Pons (tissue), 1 donor: ENCODE measurements at places on chromosomes 3 and 15.
A peak's percentile ranks its signal among the peaks of the same experiment; 100 is the strongest.

- no peak for DNase-seq
Observed at GRCh38 chr3:168495270-168495669, 399.5 kb upstream of the GOLIM4 start.

GRCh38 chr3:188266562-188267274 is 112.8 kb downstream of the LPP start:
- DNase-seq, result no peak

- no peak for DNase-seq
Observed at GRCh38 chr3:106157411-106157810, 288.6 kb upstream of the CBLB start.

GRCh38 chr15:61517335-61517734 is 288.2 kb upstream of the RORA start:
- DNase-seq, result no peak

DNA sequence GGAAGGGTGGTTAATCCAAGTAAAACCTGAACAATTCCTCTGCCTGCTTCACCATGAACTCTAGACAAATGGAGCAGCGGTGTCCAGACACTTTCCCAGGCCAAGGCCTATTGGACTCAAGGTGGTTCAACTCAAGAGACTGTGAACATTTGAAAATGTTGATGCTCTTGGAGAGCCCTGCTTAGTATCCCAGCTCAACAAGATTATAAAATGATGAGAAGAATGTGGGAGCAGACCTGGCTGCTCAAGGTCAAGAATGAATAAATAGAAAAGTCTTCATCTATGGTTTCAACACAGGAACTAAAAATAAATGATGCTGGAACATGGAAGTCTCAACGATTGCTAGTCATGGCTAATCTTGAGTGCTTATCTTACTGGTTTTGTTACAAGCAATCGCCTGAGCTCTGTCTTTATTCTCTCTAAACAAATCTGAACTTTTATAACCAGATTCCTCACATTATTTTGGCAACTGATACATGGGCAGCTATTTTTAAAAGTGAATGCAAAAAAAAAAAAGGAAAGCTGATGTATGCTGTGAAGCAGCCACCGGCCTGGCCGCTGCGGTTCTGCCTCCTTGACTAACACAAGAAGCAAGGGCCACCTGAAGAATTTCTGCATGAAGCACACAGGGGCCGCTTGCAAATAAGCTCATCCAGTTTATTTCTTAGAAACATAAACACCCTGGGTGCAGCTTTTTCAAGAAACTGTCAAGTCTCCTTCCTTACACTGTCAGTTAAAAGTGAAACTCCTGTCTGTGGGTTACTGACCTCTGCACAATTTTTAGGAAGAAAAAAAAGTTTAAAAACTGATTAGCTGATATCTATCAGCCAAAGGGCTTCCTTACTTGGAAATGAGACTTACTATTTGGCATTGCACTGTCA is 120.1 kb upstream of the ARHGEF3 start:
- no peak for DNase-seq

DNA sequence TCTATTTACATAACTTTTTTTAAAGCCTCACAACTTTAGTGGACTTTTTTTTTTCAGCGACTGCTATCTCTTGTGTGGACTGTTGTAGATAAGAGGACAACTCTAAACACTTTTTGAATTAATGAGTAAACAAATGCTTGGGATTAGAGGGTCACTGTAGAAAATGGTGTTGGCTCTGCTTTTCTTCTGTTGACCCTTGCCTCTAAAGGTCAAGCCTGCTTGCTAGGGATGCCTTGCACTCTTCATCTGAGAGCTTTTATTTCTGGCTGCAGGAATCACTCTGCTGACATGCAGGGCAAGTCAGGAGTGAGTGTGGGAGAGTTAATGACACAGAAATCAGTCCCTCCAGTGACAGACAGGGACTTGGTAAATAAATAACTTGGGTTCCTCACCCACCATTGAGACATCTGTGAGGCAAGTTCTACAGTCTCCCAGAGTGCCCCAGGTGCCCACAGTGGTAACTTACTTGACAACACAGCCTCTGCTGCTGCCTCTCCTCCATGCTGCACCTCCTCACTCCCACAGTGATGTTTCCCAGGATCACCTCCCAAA is 390.1 kb downstream of the IL20RB start:
- DNase-seq, result no peak

GRCh38 chr15:85795337-85796305 is 896 bp upstream of the KLHL25 start:
- DNase-seq, result no peak

- DNase-seq, result no peak
Observed at GRCh38 chr3:52752045-52752660, 18.6 kb downstream of the NEK4 start.

GRCh38 chr3:76310667-76311066 is 525.3 kb upstream of the ZNF717 start:
- DNase-seq, result no peak

DNA sequence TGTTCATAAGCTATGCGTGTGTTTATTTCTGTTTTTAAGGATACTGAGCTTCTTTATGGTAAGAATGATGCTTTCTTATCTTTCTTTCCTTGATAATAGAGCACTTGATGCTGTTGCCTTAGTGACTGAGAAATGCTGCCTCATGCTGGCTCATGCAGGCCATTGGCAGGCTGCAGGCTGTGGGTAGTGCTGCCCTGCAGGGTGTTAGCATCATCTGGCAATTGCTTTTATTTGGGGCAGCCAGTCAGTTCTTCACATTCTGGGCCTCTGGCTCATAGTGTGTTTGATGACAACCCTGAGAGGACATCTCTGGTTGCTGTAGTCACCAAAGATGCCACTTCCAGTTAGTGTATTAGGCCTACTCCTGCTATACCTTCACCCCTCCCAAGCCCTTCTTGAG is 66.2 kb upstream of the ONECUT1 start:
- DNase-seq, result peak; percentile 6

- DNase-seq, result no peak
Observed at GRCh38 chr15:98964466-98965133, 43.0 kb downstream of the PGPEP1L start.

DNA sequence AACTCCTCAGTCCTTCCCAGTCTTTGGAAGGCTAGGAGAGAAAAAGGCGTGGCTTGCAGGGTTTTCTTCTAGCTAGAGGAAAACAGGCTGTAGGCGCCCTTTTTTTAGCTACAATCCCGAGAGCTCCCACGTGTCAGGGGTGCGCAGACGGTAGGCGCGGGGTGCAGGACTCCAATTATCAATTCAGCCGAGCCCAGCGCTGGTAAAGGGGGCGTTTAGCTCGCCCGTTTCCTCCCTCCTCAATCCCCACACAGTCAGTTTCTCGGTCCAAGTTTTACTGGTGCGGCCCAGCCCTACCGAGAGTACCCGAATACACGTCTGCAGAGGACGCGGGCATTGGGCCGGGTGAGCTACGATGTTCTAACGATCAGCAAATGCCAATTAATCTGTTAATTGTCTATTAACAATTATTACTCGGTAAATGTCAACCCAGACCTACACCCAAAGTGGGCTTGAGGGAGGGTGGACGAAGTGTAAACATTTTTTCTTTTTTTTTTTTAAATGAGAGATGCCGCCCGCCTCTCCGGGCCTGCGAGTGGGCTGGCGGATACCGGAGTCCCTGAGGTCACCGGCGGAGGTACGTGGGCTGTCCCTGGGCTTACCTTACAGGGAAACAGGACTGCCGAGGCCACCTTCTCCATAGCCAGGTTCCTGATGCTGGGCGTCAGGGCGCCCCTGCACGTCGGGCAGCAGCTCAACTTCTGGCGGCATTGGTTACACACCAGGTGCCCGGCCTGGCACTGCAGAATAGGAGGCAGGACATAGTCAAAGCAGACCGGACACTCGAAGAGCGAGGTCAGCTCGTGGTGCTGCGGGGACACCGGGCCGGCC is 923 bp downstream of the SIAH2 start:
- DNase-seq, result peak; percentile 70

DNA sequence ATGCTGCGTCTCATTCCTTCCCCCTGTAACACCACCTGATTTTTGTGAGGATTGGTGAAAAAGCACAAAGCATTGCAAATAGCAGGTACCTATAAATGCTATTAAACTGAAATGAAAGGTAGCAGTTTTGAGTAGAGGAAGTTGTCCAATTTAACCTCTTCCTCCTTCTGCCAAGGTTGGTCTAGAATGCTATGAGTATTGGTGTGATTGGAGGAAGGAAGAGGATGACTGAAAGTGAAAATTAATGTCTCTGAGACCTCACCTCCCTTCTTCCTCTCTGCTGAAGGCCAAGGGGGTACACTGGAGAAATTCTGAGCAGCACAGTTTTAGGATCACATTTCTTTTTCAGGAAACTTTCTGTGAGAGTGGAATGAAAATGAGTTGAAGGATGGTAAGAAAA is 94.4 kb downstream of the DTWD1 start:
- DNase-seq, result no peak

GRCh38 chr15:81394603-81395002 is 20.6 kb upstream of the TMC3 start:
- DNase-seq, result no peak

- DNase-seq, result no peak
Observed at GRCh38 chr15:77607111-77607893, 25.4 kb downstream of the LINGO1 start.

DNA sequence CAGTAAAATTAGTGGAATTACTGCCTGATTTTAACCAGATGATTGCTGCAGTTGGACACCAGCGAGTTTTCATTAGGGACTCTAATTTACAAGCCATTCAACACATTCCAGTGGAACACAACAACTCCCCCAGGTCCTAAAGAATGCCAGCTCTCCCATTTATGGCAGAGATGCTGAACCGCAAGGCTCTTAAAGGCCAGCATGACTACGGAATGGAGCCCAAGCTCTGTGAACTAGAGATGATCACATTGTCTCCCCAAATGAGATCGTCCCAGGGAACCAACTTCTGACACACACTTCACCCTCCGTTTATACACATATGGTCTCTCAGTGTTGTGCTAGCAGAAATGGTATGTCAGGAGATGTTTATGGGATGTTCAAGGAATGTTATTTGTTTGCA is 446.2 kb upstream of the NR2F2 start:
- no peak for DNase-seq

- DNase-seq, result no peak
Observed at GRCh38 chr15:51550841-51551240, 71.7 kb downstream of the DMXL2 start.

- DNase-seq, result no peak
Observed at GRCh38 chr15:97786741-97787140, 173.8 kb upstream of the ARRDC4 start.

DNA sequence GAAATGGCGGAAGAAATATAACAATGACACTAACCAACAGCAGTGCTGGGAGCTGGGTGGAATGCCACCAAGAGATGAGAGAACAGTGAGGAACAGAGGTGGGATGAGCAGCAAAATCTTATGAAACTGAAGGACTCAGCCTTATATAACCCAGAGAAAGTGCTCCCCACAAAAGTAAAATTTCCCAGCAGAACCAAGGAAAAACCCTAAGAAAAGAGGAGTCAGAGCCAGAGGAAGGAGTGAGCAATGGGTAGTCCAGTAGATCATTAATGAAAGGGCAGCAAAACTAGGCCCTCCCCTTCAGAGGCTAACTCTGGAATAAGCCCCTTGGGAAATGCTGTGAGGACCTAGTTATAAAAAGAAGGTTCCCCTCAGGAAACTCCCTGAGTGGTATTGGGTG is 24.7 kb upstream of the UBE2E1 start:
- DNase-seq, result no peak

DNA sequence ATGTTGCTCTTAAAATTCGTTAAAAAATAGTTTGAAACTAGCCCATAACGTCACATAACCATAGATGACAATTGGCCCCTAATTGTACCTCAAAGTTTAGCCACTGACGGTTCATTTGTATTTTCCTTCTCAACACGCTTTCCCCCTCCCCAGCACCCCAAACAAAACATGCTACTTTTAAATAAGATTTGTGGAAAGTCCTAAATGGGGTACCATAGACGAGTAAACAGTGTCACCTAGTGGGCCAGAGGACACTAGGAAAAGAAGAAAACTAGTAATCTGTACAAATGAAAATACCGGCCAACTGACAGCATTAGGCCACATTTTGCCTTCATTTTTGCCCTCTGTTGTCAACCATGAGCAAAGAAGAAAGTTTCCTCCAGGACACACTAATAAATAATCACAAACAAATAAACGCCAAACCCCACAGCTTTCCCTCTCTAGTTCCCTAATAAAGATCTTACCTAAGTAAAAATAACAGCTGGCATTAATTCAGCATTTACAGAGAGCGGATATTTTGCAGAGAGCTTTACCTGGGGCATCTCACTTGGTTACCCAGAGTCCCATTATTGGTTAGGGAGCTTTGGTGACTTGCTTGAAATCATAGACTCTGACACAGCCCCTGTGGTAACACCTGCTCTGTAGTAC is 175.1 kb upstream of the ATP11B start:
- DNase-seq, result peak; percentile 78

DNA sequence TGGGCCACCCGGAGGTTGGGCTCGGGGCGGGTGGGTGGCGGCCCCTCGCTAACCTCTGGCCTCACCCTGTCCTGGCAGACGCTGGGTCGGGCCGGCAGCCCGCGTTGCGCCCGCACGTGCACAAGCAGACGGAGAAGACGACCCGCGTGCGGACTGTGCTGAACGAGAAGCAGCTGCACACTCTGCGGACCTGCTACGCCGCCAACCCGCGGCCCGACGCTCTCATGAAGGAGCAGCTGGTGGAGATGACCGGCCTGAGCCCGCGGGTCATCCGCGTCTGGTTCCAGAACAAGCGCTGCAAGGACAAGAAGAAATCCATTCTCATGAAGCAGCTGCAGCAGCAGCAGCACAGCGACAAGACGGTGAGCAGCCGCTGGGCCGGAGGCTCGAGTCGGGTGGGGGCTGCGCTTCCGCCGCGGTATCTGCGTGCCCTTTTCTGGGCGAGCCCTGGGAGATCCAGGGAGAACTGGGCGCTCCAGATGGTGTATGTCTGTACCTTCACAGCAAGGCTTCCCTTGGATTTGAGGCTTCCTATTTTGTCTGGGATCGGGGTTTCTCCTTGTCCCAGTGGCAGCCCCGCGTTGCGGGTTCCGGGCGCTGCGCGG is 3.7 kb downstream of the ISL2 start:
- no peak for DNase-seq

- no peak for DNase-seq
Observed at GRCh38 chr15:74264081-74264501, 28.0 kb downstream of the CCDC33 start.

DNA sequence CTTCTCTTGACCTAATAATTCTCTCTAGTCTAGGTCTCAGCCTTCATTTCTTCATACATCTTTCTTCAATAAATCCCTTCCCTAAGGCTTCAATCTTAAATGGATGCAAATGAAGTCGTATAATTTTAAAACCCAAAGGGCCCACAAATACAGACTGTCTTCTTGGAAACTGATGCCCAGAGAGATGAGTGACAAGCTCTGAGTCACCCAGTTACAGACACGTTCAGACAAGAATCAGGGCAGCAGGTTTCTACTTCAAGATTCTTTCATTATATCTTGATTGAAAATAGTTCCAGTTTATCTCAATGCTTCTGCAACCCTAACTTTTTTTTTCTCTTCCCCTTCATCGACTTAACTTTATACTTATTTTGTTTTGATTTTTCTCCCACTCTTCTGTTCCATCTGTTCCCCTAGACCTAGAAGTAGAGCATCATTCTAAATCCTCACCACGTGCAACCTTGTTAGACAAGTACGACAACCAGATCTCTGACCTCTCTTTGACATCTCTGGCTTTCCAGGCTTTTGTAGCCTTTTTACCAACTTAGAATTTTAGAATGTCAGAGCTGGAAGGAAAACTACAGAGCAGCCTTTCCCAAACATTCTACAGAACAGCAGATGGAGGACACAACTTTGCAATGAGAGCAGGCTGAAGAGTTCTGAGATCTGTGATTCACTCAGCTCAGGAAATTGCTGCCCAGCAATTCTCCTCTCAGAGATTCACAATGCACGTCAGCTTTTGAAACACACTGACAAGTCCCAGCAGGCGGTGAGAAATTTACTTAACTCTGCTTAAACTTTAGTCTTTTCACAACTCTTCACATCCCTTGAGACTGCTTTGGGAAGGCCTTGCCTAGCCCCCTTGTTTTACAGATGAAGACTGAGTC is 25.3 kb downstream of the NCEH1 start:
- no peak for DNase-seq

- DNase-seq, result no peak
Observed at GRCh38 chr3:73391984-73392383, 232.8 kb downstream of the PDZRN3 start.
